A549 treated with dexamethasone at 1 μM for 4 hours (cell line): ENCODE measurements at places on chromosomes 4 and X. TPM values are rescaled to one million over a fixed set of nuclear protein-coding genes. Genes with fewer than 3 reads are reported as not detected.

FRMD7 gene
- total RNA-seq = not detected in 5 replicates

PRKG2 gene
- 0.65 to 0.97 TPM (median 0.71 TPM) in 5 replicates for total RNA-seq

NDNF gene
- not detected in 5 replicates for total RNA-seq

SLITRK2 gene
- 0.01 to 0.02 TPM in 2 of 5 replicates, not detected in the others for total RNA-seq

FMR1 gene
- 18.3 to 25.8 TPM (median 22.0 TPM) in 5 replicates for total RNA-seq

ZNF674 gene
- total RNA-seq = 2.6 to 3.0 TPM (median 2.8 TPM) in 5 replicates

PIN4 gene
- 38.9 to 79.0 TPM (median 39.4 TPM) in 5 replicates for total RNA-seq

GAGE13 gene
- not detected in 5 replicates for total RNA-seq

RNF150 gene
- 0.20 to 0.55 TPM (median 0.41 TPM) in 5 replicates for total RNA-seq

SFRP2 gene
- total RNA-seq = 0.06 TPM in 1 of 5 replicates, not detected in the others

ARHGAP6 gene
- total RNA-seq = 0.02 to 0.14 TPM (median 0.11 TPM) in 3 of 5 replicates, not detected in the others

CYTL1 gene
- total RNA-seq = not detected in 5 replicates

CUL4B gene
- total RNA-seq = 37.8 to 53.8 TPM (median 48.5 TPM) in 5 replicates

SMIM31 gene
- 0.14 to 0.17 TPM in 2 of 5 replicates, not detected in the others for total RNA-seq

RBM47 gene
- total RNA-seq = 26.6 to 37.2 TPM (median 34.1 TPM) in 5 replicates

ZNF732 gene
- not detected in 5 replicates for total RNA-seq
